Endodermal cell (in vitro differentiated cells): ENCODE measurements at places on chromosomes 12 and 14. TPM values are rescaled to one million over a fixed set of nuclear protein-coding genes. Genes with fewer than 3 reads are reported as not detected.

DNA sequence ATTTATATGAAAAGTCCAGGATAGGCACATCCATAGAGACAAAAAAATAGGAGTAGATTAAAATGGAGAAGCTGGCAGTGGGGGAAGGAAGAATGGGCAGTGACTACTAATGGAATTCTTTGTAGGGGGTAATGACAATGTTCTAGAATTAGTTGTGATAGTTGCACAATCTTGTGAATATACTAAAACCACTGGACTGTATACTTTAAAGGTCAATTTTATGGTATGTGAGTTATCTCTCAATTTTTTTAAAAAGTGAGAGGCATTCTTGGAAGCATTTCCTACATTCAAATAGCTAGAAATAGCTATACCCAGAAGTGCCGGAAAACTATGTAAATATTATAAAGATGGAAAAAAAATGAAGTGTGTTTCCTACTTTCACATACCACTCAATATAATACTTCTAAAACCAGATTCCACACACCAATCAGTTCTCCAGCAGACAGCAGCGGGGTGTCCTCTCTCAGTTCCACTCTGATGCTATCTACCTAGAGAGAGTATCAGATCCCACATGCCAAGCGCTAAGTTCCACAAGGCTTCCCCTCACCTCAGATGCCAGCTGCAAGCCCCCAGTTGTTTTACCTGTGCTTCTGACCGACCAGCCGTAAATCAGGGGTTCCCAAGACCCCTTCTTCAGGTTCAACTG is 41.7 kb upstream of the NID2 start:
- H3K4me3 ChIP-seq = no peak overlapping the region
- H3K27ac ChIP-seq = no peak overlapping the region
- no peaks in the 10 kb centered on the region for H3K4me1 ChIP-seq
- H3K27me3 ChIP-seq = no peaks in the 10 kb centered on the region

- H3K27ac ChIP-seq = no peak overlapping the region
- no peaks in the 10 kb centered on the region for H3K36me3 ChIP-seq
- H3K27me3 ChIP-seq = no peaks in the 10 kb centered on the region
- no peaks in the 10 kb centered on the region for H3K4me1 ChIP-seq
Observed at GRCh38 chr12:90593596-90594295, 361.2 kb downstream of the CCER1 start.

- no peak for DNase-seq
- no peaks in the 10 kb centered on the region for H3K36me3 ChIP-seq
- H3K27me3 ChIP-seq = no peaks in the 10 kb centered on the region
Observed at GRCh38 chr12:89261982-89262381, 90.3 kb downstream of the DUSP6 start.

- H3K4me3 ChIP-seq = no peak overlapping the region
- no peak overlapping the region for H3K27ac ChIP-seq
- no peaks in the 10 kb centered on the region for H3K36me3 ChIP-seq
- H3K4me1 ChIP-seq = no peaks in the 10 kb centered on the region
- H3K27me3 ChIP-seq = no peaks in the 10 kb centered on the region
Observed at GRCh38 chr12:122659579-122659978, 43.6 kb downstream of the HCAR2 start.

GRCh38 chr12:4120316-4120917 is 153.1 kb upstream of the CCND2 start:
- no peaks in the 10 kb centered on the region for H3K36me3 ChIP-seq
- H3K4me3 ChIP-seq = no peak overlapping the region
- H3K4me1 ChIP-seq = no peaks in the 10 kb centered on the region
- no peak for DNase-seq

- H3K27ac ChIP-seq = no peak overlapping the region
- no peaks in the 10 kb centered on the region for H3K36me3 ChIP-seq
- DNase-seq = no peak
- no peaks in the 10 kb centered on the region for H3K4me1 ChIP-seq
Observed at GRCh38 chr12:80056845-80057244, 42.5 kb upstream of the OTOGL start.

DNA sequence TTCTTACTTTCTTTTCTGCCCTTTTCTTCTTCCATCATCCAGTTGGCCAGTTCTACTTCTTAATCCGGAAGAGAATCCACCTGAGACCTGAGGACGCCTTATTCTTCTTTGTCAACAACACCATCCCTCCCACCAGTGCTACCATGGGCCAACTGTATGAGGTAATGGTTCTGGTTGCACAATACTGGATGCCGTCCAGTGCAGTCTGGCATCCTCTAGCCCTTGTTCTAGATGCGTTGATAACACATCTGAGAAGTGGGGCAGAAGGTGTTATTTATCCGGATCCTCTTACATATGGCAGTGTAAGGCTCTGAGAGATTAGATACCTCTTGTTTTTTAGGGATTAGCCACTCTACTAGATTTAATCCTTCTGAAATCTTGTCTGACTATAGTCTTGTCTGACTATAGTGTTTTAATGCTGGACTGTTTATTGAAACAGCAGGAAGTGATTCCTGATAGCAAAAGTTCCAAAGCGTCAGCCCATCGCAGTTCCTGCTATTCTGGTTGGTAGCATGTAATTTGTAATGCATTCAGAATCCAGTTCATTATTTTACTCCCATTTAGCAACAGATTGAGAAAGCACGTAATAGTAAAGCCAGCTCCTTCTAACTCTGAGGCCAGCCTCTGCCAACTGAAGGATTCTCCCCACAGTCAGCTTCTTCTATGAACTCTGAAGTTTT is 7.9 kb downstream of the GABARAPL1 start:
- H3K4me3 ChIP-seq = peak overlapping the region; percentile 43
- H3K27me3 ChIP-seq = no peaks in the 10 kb centered on the region
- no peak for DNase-seq
- H3K27ac ChIP-seq = no peak overlapping the region

DNA sequence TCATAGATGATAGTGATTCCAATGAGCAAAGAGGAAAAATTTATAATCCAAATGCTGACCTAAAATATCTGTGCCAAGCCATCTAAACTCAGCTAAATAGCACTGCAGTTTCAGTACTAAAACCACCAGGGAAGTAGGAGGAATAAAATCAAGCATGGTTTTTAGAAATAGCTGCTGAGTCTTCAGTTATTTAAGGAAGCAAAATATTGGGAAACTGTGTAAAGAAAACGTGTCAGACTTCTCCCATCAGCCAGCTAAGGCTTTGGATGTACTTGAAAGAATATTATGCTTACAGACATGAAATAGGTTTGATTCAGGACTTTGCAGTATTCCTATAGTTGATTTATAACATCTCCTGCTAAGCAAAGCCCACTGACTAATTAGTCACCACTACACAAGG is 24.7 kb downstream of the CLEC2D start:
- no peak for DNase-seq
- H3K36me3 ChIP-seq = peaks cover 18% of the 10 kb centered on the region

- DNase-seq = no peak
- H3K27ac ChIP-seq = no peak overlapping the region
- H3K36me3 ChIP-seq = peaks cover 34% of the 10 kb centered on the region
- H3K4me3 ChIP-seq = no peak overlapping the region
- H3K4me1 ChIP-seq = no peaks in the 10 kb centered on the region
Observed at GRCh38 chr14:69373104-69373503, 25.0 kb downstream of the ERH start.

DNA sequence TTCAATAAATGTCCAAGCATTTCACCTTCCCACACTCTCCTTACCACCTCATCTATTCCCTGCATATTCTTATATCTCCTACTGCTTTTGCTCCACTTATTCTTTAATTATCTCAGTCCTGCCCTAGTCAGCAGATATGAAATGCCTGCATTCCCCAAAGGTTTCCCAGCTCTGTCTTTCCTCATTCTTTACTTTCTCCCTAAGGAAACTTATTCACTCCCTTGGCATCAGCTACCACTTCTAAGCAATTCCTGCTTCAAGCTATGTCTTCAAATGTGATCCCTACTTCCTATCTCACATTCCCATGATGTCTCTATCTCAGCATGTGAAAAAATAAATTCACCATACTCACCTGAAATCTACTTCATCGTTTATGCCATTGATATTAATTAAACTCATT is 111.8 kb downstream of the CAPZA3 start:
- H3K27ac ChIP-seq = no peak overlapping the region
- no peaks in the 10 kb centered on the region for H3K4me1 ChIP-seq
- no peak for DNase-seq

DNA sequence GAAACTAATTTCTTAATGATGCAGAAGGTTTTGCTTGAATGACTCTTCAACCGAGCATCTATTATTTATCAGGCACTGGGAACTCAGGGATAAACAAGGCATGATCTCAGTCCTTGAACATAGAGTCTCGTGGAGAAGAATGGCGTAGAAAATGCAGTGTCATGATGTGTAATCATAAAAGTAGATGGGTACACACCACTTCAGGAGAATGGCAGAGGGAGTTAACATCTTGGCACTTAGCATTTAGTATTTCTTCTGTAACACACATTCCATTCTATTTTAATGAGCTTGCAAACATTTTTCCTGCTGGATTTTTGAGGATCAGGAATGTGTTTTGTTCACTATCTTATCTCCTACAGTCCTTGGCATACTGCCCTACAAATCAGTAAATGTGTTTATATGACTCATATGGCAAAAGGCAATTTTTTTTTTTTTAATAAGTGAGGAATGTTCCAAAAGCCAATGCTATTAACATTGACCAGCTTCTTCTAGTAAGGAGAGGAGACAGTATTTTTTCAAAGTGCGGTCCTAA is 3.8 kb downstream of the TXNRD1 start:
- H3K27me3 ChIP-seq = peaks cover 12% of the 10 kb centered on the region
- DNase-seq = no peak
- no peaks in the 10 kb centered on the region for H3K4me1 ChIP-seq

GRCh38 chr12:72018036-72018435 is 79.4 kb downstream of the TPH2 start:
- no peaks in the 10 kb centered on the region for H3K27me3 ChIP-seq
- no peaks in the 10 kb centered on the region for H3K36me3 ChIP-seq
- DNase-seq = no peak
- no peaks in the 10 kb centered on the region for H3K4me1 ChIP-seq
- no peak overlapping the region for H3K4me3 ChIP-seq

- no peak for DNase-seq
- no peak overlapping the region for H3K27ac ChIP-seq
- H3K27me3 ChIP-seq = no peaks in the 10 kb centered on the region
- no peak overlapping the region for H3K4me3 ChIP-seq
Observed at GRCh38 chr14:31947680-31948595, 129.2 kb upstream of the ARHGAP5 start.

GRCh38 chr12:98845957-98846356 is 200.9 kb downstream of the APAF1 start:
- no peaks in the 10 kb centered on the region for H3K27me3 ChIP-seq
- no peak for DNase-seq
- peaks cover 1% of the 10 kb centered on the region for H3K4me1 ChIP-seq
- H3K4me3 ChIP-seq = no peak overlapping the region

DNA sequence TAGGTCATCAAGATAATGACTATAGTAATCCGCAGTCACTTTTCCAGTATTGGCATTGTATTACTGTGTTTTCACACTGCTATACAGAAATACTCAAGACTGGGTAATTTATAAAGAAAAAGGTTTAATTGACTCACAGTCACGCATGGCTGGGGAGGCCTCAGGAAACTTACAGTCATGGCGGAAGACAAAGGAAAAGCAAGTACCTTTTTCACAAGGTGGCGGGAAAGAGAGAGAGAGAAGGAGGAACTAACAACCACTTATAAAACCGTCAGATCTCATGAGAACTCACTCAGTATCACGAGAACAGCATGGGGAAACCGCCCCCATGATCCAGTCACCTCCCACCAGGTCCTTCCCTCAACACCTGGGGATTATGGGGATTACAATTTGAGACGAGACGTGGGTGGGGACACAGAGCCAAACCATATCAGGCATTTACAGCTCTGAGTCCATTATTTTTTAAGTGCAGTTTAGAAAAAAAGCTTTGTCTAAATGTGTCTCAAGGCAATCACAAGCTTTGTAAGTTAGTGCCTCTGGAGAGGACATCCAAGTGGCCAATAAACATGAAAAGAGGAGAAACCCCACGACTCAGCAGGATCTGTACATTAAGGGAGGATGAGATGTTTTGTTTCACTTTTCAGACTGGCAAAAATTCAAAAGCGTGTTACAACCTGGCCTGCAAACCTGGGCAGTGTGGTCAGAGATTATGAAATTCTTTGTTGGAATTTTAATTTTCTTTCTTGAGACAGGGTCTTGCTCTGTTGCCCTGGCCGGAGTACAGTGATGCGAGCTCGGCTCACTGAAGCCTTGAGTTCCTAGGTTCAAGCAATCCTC is 82.0 kb downstream of the DNAH10 start:
- no peak overlapping the region for H3K27ac ChIP-seq
- DNase-seq = peak; percentile 47
- H3K4me1 ChIP-seq = no peaks in the 10 kb centered on the region
- H3K27me3 ChIP-seq = no peaks in the 10 kb centered on the region

DNA sequence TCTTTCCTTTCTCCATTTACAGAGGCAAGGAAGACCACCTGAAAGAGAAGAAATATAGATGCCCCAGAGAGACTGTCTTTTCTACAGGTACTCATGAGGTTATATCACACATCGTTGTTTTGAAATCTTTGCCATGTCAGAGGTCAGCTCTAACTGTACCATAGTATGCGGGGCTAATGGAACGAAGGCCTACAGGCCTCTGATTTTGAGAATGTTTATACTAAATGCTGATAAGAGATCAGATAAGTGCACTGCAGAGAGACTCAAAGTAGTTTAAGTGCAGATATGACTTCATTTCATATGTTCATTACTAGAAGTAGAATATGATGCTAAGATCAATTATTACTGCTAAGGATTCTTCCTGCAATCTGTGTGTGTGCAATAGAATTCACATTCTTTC is 1005.0 kb downstream of the GALC start:
- H3K4me3 ChIP-seq = no peak overlapping the region
- H3K36me3 ChIP-seq = no peaks in the 10 kb centered on the region
- no peak overlapping the region for H3K27ac ChIP-seq
- no peaks in the 10 kb centered on the region for H3K27me3 ChIP-seq

DNA sequence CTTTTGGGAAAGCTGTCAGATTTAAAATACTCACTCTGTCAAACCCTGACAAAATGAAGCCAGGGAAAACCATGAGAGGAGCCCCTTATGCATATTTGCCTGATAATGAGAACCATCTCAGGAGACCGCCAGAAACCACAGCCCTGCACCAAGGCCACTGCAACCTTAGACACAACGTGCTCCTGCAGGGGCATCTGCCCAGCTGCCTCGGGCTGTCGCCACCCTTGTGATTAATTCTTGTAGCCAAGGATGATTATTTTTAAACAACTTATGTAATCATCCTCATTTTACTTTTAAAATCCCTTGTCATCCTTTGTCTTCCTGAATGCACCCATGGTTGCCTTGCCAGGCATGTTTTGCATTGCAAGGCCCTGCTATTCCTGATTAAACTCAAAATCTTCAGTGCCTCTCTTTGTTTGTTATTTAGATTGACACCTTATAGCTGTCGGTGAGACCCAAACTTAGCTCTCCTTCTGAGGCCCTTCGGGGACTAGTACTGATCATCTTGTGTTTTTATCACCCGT is 766.4 kb upstream of the TMEM132C start:
- no peaks in the 10 kb centered on the region for H3K36me3 ChIP-seq
- H3K27ac ChIP-seq = peak overlapping the region; percentile 1
- DNase-seq = no peak
- no peaks in the 10 kb centered on the region for H3K27me3 ChIP-seq
- H3K4me1 ChIP-seq = no peaks in the 10 kb centered on the region

The KRT82 gene
- total RNA-seq = not detected in 3 replicates

The IFNG gene
- total RNA-seq = not detected in 3 replicates

The SMCO2 gene
- 1.0 TPM in 1 of 2 replicates, not detected in the other for total RNA-seq

The HOXC9 gene
- total RNA-seq = not detected in 2 replicates

The FAM90A1 gene
- not detected in 3 replicates for total RNA-seq

The RNF212B gene
- total RNA-seq = 1.7 TPM in 1 of 3 replicates, not detected in the others

The KCNK13 gene
- total RNA-seq = 1.3 and 1.4 TPM in 2 replicates

The MYRFL gene
- total RNA-seq = 0.15 TPM in 1 of 3 replicates, not detected in the others

The TRIM9 gene
- total RNA-seq = 0.50 and 0.81 TPM in 2 replicates

The PIK3C2G gene
- 0.42 TPM in 1 of 3 replicates, not detected in the others for total RNA-seq

The ESPL1 gene
- total RNA-seq = 33.3 and 34.1 TPM in 2 replicates

The LHX5 gene
- total RNA-seq = 0.18 to 0.73 TPM (median 0.29 TPM) in 3 replicates
